ENCODE measurements at places on chromosomes 2 and 18.

DNA sequence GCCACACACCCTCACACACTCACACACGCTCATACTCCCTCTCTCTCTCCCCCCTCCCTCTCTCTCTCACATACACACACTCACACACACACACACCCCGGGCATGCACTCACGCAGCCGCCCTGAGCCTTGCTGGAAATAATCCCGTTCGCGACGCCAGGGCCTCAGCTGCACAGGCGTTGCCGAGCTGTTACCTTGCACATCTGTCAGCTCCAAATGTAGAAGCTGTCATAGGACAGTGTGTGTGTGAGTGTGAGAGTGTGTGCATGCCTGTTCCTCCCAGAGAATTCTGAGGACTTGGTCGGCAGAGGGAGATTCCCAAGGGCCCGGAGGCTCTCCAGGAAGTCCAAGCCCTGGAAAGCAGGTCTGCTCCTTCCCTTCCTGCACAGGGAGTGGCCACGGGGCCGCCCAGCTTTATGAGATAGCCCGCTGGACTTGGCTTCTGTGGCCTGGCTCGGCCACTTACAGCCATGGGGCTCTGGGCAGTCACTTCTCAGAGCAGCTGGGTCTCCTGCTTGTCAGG lies 8.6 kb downstream of the SPR start:
- DNase-seq: peak; percentile 49

DNA sequence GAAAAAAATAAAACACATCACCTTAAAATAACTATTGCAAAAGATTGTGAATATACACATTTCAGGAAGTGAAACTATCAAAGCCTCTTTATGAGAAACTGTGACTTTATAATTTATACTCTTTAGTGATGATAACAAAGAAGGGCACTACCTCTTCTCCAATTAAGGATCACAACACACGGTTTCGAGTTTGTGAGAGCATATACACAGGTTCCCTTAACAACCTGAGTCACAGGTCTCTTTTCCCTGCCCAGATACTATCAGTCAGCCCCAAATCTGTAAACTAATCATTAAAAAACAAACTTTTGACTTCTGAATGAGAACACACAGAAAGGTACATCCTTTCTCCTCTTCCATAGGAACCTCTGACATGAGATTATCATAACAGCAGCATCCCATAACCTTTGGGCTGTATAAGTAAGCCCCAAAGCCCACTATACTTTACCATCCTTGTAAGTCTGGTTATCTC lies 44.9 kb downstream of the PTPN2 start:
- DNase-seq: no peak

DNA sequence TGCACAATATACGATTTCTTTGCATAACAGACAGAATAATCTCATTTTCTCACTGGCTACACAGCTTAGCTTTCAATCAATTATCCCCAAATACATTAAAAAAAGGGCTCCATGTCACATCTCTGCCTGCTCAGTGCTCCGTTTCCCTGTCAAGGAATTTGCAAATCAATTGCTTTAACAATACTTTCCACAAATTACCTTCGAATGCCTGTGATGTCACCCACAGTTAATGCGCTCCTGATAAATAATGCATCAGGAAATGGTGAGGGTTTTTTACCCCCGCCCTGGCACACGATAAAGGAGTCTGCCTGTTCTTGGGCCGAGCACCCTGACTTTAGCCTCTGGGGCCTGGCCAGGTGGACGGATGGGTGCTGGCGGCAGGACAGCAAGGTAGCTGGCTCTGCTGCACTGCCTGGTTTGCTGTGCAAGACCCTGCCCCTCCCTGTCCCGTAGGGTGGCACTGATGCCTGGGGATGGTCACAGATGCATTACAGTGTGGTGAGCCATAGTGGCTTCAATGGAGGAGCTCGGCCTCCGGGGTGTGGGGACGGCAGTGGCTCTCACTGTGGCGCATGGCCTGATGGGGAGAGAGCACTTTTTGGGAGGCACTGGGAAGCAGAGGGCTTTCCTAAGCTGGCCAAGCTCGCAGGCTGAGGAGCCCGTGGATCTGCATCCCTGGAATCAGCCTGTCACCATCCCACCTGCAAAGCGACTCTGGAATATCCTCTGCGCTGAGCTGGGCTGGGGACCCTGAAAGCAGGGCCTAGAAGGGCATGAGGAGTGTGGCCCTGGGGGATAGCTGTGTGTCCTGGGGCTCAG lies 88.3 kb upstream of the HS6ST1 start:
- DNase-seq: no peak

DNA sequence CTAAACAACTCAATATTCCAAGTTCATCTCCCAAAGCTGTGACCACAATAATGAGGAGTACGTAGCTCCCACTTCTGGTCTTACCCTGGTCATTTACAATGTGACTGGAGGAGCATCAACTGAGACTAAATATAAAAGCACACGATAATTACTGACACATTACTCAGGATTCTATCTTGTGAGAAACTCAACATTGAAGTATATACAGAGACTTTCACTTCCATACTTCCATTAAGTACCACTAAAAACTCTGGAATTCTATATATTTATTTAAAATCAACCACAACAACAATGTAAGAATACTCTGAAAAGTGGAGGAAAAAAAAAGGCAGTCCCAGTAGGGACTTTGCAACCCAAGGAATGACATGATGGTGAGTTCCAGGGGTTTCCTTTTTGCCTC lies 61.4 kb downstream of the XDH start:
- DNase-seq: no peak

DNA sequence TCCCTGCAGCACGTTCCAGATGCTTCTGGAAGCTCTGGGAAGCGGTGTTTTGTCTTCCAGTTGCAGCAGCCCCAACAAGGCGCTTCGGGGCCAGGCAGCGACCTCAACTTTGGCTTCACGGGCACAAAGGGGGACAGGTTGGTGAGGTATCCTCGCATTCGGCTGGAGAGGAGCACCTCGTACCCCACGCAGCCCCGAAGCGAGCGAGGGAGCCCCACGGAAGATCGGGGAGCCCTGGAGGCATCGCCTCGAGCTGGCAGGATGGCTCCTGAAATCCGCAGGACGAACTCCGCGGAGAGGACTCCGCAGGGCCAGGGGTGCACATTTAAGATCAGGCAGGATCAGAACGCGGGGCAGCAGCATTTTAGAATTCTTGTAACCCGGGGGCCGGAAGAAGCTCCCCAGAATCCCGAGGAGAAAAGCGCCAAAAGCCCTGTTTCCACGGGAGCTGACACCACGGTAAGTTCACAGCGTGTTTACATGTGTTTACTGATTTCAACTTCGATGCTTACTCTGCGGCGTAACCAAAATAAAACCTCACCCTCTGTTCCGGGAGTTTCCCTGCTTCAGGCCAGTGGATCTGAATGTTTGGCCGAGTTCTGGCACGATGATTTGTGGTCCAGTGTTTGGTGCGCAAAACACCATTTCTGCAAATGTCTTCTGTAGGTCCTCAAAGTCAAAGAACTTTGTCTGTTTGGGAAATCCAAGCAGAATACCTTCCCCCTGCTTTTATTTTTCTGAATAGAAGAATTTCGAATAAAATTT lies 212.5 kb downstream of the NEDD4L start:
- DNase-seq: no peak

DNA sequence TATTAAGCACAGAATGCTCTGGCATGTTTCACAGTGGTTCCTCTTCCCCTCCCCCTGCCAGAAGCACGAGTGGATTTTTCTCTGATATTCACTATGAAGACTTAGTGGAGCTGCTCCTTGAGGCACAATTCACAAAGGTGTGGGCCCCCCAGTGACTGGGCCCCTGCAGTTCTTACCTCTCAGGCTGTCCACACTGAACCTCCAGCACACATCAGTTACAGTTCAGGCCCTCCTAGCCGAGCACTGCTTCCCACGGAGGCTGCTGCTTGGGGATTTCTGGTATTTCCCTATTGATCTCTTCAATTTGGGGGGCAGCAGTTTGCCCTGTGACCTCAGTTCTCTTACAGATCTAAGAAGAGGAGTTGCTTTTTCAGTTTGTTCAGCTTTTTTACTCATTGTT lies 236.1 kb downstream of the SH3RF3 start:
- no peak for DNase-seq

- no peak for DNase-seq
Measured at GRCh38 chr2:40642237-40642636, 190.3 kb upstream of the SLC8A1 start.

DNA sequence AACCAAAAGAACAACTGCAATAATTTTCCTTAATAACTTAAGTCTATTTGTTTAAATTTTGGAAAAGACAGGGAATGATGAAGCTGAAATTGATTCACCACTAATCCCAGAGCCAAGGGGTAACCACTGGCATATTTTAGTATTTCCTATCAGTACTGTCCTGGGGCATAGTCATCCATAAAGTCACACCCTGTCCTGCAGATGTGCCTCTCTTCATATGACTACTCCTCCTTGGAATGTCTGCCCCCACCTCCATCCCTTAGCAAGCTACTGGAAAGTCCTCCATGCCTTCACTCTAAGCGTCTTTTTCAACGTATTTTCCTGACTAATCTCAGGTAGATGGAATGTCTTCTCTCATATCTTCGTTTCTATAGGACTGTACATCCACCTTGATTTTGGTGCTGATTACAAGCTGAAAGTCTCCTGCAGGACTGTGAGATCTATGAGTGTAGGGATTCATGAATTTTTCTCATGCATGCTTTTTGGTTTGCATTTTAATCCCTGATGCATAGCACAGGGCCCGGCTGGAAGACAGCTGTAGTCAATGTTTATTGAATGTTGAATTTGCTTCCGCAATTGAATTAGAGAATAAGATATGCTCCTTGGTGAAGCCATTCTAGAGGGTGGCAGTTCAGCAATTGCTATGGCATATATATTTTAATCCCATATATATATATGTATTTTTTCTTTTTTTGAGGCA lies 85.6 kb downstream of the MOGAT1 start:
- no peak for DNase-seq

DNA sequence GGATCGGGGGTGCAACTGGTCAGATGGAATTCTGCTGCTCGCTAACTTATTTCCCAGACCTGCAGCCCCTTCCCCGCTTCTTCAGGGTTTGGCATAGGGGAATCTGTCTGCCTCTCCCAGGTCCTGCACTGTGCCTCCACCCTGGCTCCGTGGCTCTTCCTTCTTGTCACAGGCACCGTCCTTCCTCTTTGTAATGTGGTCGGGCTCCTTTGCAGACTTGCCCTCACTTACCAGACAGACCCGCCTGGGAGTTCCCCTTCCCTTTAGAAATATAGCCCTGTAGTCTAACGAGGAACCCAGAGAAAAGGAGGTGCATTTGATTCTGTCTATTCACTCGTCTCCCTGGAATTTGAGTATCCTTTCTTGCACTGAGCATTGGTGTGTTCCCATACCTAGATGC lies 63.9 kb upstream of the PAX8 start:
- no peak for DNase-seq

GRCh38 chr2:146666340-146666739 lies 1178.5 kb upstream of the ACVR2A start:
- DNase-seq: no peak

GRCh38 chr2:157193461-157193860 lies 64.0 kb upstream of the GALNT5 start:
- no peak for DNase-seq

DNA sequence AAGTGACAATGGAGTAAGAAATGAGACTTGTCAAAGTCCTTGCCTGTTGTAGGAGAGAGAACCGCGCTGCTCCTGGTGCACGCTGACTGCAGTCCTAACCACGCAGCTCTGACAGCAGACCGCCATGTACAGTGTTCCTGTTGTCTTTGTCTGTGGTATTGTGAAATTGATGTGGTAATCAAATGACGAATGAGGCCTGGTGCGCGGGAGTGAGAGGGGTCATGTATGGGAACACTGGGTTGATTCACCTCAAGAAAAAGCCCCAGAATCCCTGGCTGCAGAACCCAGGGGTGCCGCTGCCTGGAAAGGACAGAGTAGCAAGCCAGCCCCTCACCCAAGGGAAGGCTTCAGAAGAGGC lies 64.0 kb downstream of the INPP4A start:
- no peak for DNase-seq

GRCh38 chr2:10002681-10003080 lies 40.7 kb upstream of the KLF11 start:
- DNase-seq: no peak

DNA sequence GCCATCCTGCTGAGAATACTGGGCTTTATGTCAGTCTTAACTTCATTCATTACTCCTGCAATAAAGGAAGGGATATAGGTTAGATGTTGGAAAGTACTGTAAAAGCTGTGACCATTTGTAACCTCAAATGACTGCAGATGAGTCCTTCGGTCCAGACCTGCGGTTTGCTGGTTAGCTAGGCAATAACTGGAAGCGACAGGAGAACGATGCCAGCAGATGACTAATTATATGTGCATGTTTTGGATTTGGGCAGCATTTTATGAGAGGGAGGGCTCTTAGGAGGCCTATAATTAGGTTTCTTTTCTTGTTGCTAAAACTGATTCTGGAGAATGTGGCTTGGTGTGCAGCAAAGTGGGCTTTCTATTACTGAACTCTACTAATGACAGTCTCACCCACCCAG lies 205.6 kb downstream of the TMEM182 start:
- DNase-seq: no peak

GRCh38 chr2:33678436-33678835 lies 79.3 kb upstream of the FAM98A start:
- no peak for DNase-seq

- no peak for DNase-seq
Measured at GRCh38 chr2:61161888-61162287, at the start of gene C2orf74. Gene C2orf74, plus strand, starts transcription at chr2:61162188. Its CDS starts 327 bp downstream, at chr2:61162515.

DNA sequence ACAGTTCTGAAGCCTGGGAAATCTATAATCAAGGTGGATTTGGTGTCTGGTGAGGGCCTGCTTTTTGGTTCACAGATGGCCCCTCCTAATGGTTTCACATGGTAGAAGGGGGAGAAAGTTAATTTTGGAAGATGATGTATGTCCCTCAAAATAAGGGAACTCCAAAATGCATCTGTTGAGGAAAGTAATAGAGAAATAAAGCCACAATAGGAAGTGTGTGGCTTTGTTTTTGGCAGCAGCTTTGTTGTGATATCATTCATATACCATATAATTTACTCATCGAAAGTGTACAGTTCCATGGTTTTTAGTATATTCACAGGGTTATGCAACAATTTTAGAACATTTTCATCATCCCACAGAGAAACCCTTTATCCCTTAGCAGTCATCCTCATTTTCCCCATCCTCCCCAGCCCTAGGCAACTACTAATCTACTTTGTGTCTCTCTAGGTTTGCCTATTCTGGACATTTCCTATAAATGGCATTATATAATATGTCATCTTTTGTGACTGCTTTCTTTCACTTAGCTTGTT lies 274.0 kb upstream of the FAM98A start:
- no peak for DNase-seq

- no peak for DNase-seq
Measured at GRCh38 chr2:127453392-127454171, 35.4 kb downstream of the PROC start.

DNA sequence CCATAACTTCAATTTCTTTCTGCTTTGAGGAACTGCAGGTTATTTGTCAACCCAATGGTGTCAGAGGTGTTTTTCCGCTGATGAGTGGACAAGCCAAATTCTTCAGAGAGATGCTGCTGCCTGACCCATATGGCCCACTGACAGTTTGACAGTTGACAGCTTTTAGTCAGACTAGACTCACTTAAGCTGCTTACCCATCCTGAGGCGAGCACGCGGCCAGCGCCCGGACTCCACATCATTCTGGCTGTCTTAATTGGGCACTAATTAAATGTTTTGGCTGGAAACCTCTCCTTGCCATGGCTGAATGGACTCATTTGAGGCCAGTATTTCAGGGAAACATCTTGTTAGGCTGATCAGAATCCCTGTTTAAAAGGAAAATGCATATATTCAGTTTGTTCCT lies 316.1 kb upstream of the FANCL start:
- no peak for DNase-seq

All from right kidney (tissue), 9 donors.